ENCODE measurements at places on chromosomes 3 and 15.

GRCh38 chr3:166282931-166283330 lies 445.7 kb upstream of the BCHE start:
- DNase-seq: no peak

DNA sequence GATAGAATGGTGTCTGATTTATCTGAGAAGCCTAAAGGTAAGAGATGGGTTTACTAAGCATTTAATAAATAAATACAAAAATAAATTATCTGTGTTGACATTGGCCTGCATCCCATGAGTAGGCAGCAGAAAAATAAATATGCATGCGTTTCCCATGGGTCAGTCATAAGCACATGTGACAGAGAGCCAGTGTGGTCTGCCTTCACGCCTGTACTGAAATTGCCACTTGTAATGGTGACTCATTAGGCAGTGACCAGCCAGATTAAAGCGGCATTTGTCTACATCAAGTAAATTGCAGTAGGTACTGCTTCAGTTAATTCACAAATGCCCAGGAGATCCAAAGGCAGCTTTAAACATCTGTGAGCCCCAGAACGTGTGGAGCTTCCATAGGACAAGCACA lies 399.6 kb downstream of the NAALADL2 start:
- DNase-seq: no peak

DNA sequence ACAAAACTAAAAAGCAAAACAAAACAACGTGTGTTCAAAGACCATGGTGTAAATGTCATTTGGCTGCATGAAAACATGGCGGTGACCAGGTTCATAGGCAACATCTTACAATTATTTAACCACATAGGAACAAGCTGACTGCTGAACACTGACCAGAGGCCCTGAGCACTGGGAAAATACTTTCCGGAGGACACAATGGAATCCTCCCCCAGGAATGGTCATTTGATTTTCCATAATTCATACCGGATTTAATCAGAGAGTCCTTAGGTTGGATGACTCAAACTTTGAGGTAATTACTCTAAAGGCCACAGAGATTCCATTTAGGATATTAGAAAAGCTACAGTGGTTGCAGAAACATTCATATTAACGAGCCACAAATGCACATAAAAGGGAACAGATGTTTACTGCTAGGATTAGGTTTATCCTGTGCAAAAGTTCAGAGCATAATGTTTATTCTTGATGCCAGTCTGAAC lies 254.7 kb downstream of the NR1D2 start:
- DNase-seq: no peak

DNA sequence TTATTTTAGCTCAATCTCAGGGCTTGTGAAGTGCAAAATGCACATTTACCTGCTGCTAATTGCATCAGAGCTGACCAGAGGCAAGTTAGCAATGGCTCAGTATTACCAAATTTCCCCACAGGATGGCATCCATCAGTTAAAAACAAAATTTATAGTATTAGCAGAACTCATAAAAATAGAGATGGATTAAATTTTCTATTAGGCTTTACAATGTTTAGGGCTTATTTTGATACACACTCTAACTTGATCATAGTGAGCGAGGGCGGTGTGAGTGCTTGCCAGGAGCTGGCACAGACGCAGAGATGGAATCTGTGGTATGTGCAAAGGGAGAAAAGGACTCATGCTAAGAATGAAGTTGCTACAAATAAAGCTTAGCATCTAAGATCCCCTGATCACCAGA lies 241.0 kb downstream of the NSUN3 start:
- no peak for DNase-seq

DNA sequence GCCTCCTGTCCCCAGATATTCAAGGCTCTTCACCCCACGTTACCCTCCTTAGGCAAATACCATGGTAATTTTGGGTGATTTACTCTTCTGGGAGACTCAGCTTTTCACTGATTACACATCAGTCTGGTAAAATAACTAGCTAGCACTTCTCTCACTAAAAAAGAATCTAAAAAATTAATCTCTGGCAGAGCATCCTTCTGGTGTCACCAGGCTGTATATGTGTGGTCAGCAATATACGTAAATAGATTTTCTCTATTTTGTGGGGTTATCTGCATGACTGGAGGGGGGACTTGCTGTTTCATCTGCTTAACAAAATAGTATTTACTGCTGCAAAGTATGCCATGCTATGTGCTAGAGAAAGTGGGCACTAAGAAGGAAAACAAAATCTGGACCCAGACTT lies 45.1 kb downstream of the LRRC28 start:
- DNase-seq: no peak

DNA sequence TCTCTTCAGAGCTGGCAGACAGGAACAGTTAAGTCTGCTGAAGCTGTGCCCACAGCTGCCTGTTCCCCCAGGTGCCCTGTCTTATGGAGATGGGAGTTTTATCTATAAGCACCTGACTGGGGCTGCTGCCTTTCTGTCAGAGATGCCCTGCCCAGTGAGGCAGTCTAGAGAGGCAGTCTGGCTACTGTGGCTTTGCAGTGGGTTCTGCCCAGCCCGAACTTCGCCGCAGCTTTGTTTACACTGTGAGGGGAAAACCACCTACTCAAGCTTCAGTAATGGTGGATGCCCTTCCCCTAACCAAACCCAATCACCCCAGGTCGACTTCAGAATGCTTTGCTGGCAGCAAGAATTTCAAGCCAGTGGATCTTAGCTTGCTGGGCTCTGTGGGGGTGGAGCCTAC lies 91.2 kb downstream of the SLC25A26 start:
- peak; percentile 36 for DNase-seq

DNA sequence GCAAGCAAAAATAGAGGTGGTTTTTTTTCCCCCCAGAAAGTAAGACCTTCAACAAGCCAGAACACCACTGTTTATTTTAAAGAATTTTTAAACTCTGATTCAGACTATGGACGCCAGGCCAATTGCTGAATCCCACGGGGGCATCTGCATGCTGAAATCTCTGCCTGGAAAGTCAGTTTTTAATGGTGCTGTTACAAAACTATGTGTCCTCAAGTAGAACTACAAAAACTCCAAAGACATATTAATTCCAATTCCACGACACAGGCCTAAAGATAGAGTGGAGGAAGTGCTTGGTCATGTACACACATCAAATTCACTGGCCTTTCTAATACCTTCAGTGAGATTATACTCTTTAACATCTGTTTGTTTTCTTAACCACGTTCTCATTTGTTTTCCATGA lies 490.5 kb upstream of the NR2F2 start:
- no peak for DNase-seq

- no peak for DNase-seq
These were observed 298.0 kb upstream of the PROK2 start for GRCh38 chr3:72082776-72083462.

- DNase-seq: no peak
These were observed 200.3 kb upstream of the SEMA6D start for GRCh38 chr15:47516972-47517371.

DNA sequence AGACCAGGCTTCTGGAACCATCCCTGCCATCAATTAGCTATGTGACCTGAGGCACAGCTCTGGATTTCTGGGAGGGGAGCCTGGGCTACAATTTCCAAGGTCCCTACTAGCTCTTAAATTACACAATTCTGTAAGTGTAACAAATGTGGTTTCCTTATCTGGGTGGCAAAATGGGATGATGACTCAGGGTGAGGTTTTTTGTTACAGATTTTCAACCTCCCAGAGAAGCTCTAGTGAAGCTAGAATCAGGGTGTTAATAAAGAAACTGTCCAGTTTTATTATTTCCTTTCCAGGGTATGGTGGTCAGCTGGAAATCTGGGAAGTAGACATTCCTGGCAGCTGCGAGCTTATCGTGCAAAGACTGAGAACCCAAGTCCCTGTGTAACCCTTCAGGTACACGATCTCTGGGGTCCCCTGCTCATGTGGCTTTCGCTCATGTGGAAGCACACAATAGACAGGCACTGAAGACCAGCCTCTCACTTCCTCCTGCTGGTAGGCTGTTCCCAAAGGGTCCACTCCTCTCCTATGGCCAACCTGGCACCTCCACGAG lies 7.3 kb downstream of the RAB27A start:
- no peak for DNase-seq

DNA sequence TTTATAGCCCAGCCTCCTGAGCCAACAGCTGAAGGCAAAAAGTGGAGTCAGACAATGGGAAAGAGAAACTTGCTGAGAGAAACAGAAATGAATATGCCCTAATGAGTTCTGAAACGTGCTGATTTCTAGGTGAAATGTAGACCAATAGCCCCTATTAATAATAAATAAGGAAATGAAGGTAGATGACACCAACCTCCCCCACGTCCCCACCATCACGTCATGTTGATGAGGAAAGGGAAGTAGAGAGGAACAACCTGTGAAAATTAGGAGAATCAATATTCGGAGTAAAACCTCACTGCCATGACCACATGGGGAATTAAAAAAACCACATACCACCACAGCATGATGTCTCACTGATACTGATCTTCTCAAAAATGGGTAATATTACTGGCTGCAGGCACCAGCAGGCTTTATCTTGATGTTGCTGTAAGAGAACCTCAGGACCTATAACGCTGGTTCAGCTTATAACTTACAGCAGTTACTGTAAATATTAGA lies 64.0 kb downstream of the KAT2B start:
- DNase-seq: peak; percentile 23

All from T-cell (primary cell).